ENCODE measurements at places on chromosomes 12 and 14.

DNA sequence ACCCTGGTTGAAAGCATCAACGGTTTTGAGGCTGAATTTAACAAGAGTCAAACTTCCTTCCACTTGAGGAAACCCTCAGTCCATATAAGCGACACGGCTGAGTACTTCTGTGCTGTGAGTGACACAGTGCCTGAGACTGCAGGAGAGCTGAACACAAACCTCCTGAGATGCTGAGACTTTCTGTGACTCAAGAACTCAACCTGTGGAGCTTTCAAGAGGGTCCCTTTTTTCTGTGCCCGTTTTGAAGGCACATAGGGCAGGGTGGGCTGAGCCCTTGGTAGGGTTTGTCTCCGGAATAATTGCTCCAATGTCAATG, 305.3 kb upstream of the OR4E1 start:
- no peak for DNase-seq

- DNase-seq: no peak
Observed at GRCh38 chr12:96483116-96483515, 6.3 kb upstream of the CFAP54 start.

DNA sequence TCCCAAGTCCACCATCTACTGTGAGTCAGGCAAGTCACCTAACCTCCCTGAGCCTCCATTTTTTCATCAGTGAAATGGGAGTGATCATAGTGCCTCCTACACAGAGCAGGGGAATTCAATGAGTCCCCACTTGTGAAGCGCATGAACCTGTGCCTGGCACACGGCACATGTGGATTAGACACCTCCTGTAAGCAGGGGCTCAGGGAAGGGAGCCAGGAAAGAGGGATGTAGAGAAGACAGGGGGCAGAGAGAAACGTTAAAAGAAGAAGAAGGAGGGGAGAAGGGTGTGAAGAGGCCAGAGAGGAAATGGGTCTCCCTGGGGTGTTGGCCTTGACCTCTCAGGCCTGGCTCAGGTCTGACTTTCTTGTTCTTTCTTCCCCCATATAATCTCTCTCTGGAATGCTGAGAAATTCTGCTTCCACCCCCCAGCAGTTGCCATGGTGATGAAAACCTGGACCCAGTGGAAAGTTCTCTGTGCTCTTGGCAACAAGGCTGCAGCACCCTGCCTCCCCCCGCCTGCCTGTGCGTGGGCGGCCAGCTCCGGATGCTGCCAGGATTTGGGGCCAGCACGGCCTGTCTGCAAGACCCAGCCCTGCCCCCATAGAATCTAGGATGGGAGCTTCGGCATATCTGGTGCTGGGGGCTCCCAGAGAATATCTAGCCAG, 94.5 kb downstream of the CALM1 start:
- no peak for DNase-seq

DNA sequence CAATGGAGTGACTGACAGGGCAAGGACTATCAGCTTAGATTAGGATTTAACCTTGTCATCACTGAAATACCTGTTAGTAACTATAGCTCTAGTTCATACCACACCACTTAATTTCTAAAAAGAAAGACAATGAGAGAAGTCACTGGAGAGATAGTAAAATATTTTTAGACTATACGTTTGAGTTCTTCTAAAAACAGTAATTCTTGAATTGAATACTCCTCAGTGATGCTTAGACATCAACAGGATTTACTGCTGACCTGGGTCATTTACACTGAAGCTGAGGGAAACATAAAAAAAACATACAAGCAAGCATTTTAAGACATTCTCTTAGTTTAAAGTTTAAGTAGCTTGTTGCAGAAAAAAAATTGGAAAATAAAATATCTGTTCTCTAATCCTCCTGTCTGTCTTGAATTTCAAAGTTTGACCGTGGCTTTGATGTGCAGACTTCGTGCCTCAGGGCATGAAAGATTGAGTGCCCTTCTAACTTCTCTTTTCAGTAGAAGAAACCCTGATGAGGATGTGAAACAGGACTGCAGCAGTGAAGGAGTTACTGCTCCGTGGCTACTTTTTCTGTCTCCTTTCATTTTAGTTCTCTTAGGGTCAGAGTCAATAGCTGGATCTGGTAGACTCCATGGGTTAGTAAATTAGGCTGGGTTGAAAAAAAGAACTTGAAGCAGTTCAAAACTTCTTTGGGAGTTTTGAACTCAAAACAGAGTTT, 172.2 kb downstream of the PTPRO start:
- no peak for DNase-seq
